ENCODE measurements at places on chromosomes 5 and 9.

DNA sequence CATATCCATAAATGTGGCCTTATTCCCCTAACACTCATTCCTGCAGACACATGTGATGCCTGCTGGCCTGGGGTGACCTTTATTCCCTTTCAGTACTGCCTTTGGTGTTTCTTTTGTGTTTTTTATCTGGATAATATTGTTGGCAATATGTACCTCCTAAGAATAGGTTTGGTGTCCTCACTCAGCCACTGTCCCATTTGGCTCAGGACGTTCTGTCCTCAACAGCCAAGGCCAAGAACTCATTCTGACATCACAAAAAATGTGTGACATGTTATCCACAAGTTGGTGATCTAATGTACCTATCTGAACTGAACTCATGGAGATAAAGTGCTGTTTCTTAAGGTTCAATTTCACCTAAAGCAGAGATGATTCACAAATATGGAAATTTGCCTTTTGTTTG is 142.9 kb upstream of the GRAMD2B start:
- no peaks in the 10 kb centered on the region for H3K36me3 ChIP-seq
- no peak for DNase-seq
- H3K27me3 ChIP-seq, result no peaks in the 10 kb centered on the region
- H3K27ac ChIP-seq, result no peak overlapping the region
- H3K4me3 ChIP-seq, result no peak overlapping the region

DNA sequence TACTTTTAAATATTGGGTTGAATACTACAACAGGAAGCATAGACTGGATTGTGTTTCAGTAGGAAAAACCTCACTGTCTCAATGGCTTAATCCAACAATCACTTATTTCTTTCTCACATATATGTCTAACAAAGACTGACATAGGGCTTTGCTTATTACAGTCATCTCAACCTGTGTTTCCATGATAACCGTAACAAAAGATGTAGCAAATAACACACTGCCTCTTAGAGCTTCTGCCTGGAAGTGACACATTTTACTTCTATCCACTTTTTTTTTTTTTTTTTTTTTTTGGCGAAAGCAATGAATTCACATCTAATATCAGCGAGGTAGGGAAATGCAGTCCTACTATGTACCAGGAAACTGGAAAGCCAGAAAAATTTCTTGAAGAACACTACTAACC is 204.9 kb upstream of the CDKN2B start:
- DNase-seq, result no peak
- H3K36me3 ChIP-seq, result no peaks in the 10 kb centered on the region
- no peaks in the 10 kb centered on the region for H3K27me3 ChIP-seq
- H3K4me3 ChIP-seq, result no peak overlapping the region

DNA sequence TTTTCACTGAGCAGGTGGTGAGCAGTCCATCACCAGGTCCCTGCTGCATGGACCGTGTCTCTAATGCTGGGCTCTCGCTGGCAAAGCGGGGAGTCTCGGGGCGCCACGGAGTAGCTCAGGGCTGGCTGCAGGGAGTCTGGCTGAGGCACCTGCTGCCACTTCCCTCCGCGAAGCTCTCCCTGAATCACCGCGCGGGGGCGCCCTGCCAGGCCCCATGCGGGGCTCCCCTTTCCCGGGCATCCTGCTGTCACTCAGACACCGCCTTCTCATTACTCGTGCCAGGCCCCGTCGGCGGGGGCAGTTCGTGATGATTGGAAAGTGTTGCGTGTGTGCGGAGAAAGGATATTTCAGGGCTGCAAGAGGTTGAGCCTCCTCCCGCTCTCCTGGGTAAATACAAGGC is 335.8 kb downstream of the IRX2 start:
- H3K27me3 ChIP-seq, result peaks cover 13% of the 10 kb centered on the region
- H3K4me3 ChIP-seq, result no peak overlapping the region
- no peaks in the 10 kb centered on the region for H3K36me3 ChIP-seq
- DNase-seq, result no peak
- no peaks in the 10 kb centered on the region for H3K4me1 ChIP-seq

- H3K27me3 ChIP-seq, result no peaks in the 10 kb centered on the region
- no peak for DNase-seq
- H3K36me3 ChIP-seq, result no peaks in the 10 kb centered on the region
- H3K4me1 ChIP-seq, result no peaks in the 10 kb centered on the region
- H3K4me3 ChIP-seq, result no peak overlapping the region
- H3K27ac ChIP-seq, result no peak overlapping the region
These were observed 170.4 kb downstream of the HINT1 start for GRCh38 chr5:130994496-130995253.

Measured in RWPE2 (cell line).